ENCODE measurements at places on chromosomes 7 and 10.

DNA sequence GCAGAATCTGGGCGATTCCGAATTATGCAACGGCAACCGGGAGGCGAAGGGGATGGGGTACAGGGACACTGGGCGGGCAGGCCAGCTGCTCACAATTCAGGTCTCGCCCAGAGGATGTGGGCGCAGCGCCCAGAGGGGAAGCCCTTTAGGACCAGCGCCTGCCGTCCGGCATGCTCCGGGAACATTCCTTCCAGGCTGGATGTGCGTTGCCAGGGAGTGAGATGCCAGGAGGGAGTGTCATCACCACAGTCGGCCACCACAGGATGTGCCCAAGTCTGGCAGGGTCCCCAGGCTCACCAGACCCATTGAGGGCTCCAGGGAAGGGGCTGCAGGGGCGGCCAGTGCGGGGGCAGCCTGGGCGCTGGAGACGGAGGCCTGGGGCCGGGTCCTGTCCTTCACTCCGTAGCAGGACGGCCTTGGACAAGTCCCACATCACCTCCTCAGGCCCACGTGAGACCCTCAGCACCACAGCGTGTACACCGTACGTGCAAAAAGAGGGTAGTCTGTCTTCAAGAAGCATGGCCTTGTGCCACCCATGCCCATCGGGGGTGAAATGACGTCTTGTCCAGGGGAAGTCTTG lies 63.9 kb downstream of the FOXL3 start:
- DNase-seq = no peak

DNA sequence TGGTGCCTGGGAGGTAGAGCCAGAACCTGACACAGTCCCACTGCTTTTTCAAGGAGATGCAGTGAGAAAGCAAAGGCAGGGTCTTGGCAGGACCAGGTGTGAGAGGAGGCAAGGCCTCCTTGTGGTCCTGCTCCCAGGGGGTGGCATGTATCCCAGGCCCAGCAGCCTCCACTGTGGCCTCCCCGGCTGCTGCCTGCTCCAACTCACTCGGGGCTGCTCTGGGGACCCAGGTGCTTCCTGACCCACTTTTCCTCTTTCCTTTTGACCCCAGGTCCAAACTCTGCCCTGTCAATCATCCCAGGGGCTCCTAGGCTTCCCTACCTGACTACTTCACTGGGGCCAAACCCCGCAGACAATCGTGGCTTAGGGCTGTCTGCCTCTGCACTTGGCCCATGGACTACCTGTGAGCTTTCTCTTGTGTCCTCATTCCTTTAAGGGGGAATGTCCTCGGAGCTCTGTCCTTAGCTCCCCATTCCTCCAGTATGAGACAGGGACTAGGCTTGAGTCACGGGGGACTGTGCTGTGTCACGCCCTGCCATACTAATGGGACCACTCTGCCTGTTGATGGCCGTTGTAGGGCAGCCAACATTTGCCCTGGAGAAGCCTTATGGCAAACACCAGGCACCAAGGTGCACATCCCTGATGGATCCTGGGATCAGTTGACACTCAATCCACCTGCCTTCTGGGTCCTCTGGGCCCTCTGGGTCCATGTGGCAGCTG lies 1.1 kb upstream of the AEBP1 start:
- DNase-seq = no peak

DNA sequence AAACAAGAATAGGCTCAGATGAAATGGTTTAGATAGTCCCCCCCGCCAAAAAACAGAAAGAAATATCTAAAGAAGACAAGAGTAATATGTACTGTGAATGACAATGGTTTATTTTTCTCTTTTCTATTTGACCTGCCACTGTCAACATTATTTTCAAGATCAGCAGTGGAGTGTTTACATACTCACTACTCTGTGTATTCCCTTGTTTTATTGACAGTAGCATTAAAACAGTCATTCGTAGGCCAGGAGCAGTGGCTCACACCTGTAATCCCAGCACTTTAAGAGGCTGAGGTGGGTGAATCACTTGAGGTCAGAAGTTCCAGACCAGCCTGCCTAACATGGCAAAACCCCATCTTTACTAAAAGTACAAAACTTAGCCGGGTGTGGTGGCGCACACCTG lies 245.3 kb upstream of the SLC26A5 start:
- no peak for DNase-seq

GRCh38 chr7:4854916-4855315 lies 6.9 kb downstream of the PAPOLB start:
- no peak for DNase-seq

- no peak for DNase-seq
Observed at GRCh38 chr7:36393826-36394225, 4.2 kb downstream of the ANLN start.

- DNase-seq = no peak
Observed at GRCh38 chr10:118725886-118726500, 28.8 kb downstream of the CACUL1 start.

DNA sequence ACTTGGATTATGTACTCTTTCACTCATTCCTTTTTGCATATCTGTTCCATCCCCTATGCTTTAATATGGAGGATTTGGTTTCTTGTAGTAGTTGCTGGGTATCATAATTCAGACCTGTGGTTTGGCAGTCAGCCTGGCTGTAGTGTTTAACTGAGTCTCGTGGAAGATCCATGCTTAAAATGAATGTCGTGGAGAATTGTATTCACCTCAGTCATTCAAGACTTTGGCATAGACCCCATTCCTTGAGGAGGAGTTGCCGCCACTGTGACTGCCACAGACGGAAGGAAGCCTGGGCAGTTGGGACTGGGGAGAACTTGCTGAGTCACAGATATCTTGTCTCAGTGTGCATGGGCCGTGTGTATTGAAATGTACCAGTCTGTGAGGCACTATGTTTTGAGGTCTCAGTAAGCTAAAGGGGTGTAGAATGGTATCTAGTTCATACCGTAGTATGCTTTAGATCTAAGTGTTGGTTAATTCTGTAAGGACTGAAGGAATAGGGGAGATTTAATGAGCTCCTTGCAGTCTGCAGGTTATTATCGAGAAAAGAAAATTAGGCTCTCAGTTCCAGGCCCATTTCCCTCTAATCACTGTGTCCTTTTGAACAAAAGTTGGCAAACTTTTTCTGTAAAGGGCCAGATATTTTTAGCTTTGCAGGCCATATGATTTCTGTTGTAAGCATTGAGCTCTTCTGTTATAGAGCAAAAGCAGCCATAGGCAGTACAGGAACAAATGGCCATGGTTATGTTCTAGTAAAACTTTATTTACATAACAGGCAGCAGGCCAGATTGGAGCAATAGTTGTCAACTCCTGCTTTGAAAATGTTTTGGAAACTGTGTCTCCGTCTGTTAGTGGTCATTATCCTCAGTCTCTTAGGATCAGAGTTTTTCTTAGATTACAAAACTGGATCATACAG lies 76.8 kb downstream of the TPST1 start:
- no peak for DNase-seq

GRCh38 chr10:110502072-110502845 lies 4.6 kb downstream of the DUSP5 start:
- DNase-seq = no peak

DNA sequence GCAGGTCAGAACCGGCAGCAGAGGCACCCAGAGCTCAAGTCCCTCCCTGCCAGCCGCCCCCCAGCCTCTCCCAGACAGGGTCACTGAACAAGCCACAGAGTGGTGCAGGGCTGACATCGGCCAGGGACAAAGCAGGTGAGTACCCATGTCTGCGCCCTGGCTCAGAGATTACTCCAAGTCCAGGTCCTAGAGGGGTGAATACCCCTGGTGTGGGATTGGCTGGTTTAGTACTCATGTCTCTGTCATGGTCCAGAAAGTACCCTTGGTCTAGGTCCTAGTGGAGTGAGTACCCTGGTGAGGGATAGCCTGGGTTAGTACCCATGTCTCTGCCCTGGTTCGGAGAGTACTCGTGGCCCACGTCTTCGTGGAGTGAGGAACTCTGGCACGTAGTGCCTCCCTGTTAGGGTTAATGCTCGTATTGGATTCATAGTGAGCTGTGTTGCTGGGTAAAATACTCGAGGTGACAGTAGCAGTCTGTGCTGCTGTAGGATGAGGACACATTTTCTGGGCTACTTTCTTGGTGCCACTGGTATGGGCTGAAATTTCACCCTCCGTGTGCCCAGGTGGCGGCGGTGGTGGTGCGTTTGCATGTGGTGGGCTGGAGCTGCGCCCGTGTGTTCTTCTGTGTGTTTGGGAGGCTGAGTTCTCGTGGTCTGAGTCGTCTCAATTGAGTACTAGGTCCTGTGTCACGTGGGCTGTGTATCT lies 25.5 kb upstream of the KNDC1 start:
- no peak for DNase-seq

DNA sequence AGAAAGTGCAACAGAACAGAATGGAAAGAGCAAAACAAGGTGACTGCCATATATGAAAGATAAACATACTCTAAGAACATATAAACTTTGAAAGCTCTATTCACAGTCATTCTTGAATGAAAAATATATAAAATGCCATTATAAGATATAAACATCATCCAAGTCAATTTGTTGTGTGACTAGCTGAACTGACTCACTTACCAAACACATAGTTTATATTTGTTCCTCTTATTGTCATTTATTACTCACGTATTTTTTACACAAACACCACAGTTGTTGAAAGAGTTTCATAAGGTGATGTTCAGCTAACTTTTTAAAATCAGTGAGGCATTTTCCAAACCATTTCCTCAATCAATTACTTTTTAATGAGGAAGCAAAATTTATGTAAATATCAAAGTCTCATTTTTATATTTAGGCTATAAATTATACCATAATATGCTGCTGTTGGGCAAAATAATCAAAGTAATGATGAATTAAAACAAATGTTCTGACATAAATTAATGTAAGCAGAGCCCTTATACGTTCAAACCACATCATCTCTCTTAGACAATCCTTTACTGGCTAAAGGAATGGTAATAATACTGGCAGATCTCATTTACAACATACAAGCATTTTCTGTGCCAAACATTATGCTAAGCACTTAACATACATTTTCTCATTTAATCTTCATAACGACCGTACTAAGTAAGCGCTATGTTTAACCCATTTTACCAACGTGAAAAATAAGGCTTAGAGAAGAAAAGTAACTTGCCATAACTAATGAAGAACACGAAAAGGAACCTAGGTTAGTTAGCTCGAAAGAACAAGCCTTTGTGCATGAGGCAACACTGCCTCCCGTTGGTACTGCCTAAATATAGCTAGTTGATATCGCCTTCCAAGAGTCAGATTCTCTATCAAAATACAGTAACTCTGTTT lies 7.3 kb downstream of the LRRN3 start:
- no peak for DNase-seq

GRCh38 chr7:142313528-142313927 lies 55.7 kb upstream of the PRSS58 start:
- no peak for DNase-seq

GRCh38 chr7:154868921-154869320 lies 134.0 kb downstream of the PAXIP1 start:
- no peak for DNase-seq

DNA sequence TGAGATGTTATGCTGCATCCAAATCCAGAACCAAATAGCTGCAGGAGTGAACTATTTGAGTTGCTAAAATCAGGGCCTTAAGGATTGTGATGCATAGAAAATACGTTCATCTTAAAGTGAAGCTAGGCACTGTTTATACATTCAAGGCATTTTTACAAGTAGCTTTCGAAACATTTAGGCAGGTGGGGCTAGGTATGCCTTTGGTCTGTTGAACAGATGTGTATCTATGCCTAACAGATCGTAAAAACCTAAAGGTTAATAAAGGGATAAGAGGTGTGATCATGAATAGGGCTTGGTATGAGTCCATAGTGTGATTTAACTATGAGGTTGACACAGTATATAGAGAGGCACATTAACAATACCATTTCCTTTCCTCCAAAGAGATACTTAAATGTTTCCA lies 262.5 kb downstream of the SEMA3D start:
- no peak for DNase-seq

DNA sequence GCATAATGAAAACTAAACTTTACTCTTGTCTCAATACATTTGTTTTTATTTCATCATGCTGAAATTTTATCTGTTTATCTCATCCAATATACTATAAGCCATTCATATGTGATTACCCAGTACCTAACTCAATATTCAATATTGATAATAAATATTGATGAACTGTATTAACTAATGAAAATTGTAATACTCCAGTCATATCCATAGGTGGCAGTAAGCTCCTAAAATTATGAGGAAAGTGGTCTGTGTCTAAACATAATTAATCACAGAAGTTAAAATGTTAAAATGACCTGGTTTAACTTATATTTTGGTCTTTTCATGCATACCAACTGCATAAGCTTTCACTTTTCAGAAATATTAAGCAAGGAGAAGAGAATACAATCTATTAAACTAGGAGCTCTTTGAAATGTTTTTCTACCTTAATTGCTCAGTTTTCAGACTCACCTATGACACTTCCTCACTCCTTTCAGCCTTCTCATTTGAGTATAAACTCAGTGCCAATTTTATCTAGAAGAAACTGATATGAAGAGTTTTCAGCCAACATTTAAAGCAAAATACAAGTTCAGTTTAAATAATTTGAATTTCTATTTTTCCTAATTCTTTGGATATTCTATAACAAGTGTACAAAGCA lies 30.5 kb upstream of the VWDE start:
- DNase-seq = no peak

- no peak for DNase-seq
Observed at GRCh38 chr7:54546081-54546985, 4.2 kb downstream of the VSTM2A start.
